ENCODE measurements at places on chromosomes 16 and 17.

DNA sequence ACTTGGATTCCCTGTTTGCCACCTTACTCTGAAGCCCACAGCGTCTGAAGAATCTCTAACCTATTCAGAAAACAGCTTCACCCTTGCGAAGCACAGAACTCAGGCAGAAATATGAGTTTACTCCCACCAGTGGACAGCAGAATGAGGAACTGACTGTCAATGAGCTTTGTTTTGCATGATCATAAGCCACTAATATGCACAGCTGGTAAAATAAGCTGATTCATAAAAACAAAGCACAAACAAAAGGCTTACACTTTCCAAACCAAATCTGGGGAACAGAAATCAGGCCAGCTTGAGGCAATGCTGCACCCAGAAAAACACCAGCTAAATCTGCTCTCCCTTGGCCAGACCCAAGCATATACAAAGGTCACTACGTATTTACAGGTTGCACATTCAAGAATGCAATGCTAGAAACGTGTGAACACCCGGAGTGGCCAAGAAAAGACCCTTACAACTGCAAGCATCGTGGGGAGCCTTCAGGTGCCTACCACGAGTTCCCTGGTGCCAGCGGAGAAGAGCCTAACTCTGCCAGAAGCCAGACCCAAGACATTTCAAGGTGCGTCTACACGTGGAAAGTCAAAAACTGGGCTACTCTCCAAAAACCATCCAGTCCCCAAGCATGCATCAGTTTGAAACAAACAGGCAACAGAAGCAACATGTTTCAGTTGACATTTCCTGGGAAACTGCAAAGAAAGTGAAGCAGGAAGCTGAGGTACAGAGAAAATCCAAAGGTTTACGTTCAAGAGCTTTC is 207.1 kb downstream of the ZFHX3 start:
- no peak for DNase-seq

GRCh38 chr16:9372934-9373890 is 281.8 kb downstream of the HAPSTR1 start:
- DNase-seq, result no peak

DNA sequence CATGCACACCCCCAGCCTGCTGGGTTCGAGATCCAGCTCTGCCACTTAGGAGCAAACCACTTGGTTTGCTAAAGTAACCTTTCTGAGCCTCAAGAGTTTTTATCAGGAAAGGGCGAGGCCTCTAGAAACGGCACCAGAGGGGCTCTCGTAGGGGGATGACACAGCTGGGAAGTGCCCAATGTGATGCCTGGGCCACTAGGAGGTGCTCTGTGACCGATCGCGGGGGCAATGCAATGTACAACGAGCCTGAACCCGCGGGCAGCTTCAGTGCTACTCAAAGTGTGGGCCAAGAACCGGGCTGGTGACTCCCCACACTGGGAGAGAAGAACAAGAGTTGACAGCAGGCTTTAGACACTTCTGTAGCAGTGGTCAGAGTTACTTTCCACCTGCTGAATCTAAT is 9.4 kb downstream of the C16orf89 start:
- peak; percentile 74 for DNase-seq

GRCh38 chr17:7932949-7933348 is 943 bp downstream of the CNTROB start:
- DNase-seq, result peak; percentile 57

DNA sequence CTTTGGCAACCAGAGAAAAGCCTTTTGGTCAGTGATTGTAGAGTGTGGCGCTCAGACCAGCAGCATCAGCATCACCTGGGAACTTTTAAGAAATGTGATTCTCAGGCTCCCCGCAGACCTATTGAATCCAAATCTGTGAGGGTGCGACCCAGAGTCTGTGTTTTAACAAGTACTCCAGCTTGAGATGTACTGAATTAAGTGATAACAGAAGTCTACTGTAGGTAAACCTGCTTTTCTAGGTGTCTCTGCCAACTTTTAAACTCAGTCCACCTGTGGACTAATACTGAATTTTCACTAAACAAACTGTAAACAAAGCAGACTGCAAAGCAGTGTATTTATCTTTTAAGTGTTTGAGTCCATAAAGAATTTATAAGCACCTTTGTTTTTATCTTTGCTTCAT is 43.6 kb downstream of the NUP93 start:
- DNase-seq, result no peak

GRCh38 chr17:68794636-68795434 is 160.4 kb downstream of the ABCA8 start:
- no peak for DNase-seq

DNA sequence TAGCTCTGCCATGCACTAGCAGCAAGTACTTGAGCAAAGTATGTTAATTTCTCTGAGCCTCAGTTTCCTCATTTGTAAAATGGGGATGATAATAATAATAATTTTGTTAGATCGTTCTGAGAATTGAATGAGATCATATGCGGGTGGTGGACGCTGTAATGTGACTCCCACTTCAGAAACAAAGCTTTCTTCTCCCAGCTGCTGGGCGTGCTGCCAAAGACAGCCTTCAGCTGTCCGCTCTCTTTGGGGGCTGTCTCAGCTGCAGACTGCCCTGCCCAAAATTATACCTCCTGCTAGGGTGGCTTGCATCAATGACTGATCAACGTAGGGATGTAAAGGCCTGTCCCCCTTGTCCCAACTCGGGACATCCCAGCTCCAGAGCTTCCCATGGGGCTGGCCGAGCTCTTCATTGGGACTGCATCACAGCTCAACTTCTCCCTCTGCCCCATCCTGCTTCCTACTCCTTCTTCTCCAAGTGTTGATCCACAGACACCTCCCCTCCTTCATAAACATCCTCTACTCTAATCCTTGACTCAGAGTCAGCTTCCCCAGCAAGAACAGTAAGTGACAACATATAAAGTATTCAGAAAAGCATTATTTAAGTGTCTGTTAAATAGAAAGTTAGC is 30.7 kb upstream of the CDH5 start:
- peak; percentile 53 for DNase-seq

- no peak for DNase-seq
Observed at GRCh38 chr16:56345406-56346050, 79.8 kb downstream of the AMFR start.

GRCh38 chr16:85067426-85067825 is 39.8 kb downstream of the KIAA0513 start:
- no peak for DNase-seq

GRCh38 chr16:77918809-77919707 is 103.3 kb upstream of the CLEC3A start:
- no peak for DNase-seq

DNA sequence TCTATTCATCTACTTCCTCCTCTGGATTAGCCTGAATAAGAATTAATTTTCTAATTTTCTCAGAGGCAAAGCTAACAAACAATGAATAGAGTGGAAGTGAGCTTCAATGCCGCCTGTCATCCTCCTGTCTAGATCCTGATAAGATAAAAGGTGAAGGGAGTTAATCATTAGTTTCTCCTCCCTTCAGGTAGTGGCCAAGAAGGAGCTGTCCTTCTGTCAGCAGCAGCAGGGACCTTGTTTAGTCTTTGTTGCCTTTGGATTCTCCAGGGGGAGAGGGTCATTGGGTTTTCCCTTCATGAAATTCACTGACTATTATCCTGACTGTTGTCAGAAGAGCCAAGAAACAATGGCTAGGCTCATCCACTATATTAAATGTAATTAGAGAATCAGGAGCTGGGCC is 420.2 kb upstream of the GOT2 start:
- no peak for DNase-seq

GRCh38 chr16:12468552-12468951 is 335.1 kb downstream of the CPPED1 start:
- no peak for DNase-seq

DNA sequence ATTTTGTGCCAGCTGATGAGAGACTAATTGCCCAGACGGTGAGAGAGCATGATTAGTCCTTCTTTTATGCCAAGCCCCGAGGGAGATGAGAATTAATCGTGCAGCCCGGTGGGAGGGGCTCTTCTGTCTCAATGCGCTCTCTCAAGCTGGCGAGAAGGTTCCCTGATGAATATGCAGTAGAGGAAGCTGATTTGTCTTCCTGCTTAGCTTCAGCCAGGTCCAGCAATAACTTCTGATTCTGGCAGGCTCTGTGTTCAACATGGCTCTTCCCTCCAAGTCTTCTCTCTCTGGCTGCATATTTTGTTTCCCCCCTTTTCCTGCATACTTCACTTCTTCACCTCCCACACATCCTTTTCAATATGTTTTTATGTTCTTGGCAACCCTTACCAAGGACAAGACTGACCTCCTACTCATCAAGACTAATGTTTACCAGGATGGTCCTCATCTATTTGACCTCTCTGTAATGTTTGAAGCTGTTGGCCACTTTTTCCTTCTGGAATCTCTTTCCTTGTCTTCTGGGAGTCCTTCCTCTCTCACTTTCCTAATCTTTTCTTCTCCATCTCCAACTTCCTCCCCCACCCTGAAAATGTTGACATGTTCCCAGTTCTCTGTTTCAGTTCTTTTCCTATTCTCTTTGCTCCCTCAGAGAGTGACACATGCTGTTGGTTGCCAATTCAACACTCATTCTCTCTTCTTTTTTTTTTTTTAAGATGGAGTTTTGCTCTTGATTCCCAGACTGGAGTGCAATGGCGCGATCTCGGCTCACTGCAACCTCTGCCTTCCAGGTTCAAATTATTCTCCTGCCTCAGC is 33.1 kb downstream of the ARL4D start:
- DNase-seq, result no peak

DNA sequence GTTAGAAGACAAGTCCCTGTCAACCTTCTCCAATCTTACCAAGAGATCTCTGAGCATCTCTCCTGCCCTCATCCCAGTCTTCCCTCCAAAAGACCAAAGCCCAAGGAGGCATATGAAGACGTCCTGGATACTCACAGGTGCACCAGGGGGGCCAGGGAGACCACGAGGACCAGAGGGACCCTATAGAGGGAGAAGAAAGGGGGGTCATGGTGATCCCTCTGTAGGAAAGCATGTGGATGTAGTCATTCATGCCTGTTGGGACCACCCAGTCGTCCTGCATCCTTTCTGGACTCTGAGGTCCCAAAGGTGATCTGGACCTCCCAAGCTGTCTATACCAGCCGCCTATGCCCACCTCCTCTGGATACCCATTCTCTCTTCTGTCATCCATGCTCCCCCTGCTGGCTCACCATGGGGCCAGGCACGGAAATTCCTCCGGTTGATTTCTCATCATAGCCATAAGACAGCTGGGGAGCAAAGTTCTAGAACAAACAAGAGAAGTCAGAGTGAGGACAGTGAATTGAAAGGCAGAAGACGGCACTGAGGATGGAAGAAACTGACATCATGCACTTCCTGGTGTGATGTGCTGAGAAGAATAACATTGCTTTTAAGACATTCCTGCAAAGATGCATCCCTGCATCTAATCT is 3.3 kb downstream of the COL1A1 start:
- peak; percentile 51 for DNase-seq

- DNase-seq, result no peak
Observed at GRCh38 chr17:42673266-42673884, 3.4 kb downstream of the PLEKHH3 start.

DNA sequence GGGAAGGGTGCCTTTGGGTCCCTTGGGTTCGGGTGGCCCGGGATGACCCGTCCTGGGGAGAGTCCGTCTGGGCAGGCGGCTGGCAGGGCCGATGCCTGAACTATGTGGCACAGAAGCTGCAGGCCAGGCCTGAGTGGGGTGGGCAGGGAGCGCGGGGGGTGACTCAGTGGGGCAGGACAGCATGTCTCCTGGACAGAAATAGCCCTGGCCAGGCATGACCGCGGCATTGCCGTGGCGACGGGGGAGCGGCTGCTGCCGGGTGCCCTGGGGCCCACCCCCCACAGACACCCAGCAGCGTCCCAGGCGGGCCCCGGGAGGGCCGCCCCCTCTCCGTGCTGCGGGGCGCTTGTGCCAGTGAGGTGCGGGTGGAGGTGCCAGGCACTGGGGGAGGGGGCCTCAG is 1.8 kb upstream of the C1QTNF8 start:
- DNase-seq, result no peak

DNA sequence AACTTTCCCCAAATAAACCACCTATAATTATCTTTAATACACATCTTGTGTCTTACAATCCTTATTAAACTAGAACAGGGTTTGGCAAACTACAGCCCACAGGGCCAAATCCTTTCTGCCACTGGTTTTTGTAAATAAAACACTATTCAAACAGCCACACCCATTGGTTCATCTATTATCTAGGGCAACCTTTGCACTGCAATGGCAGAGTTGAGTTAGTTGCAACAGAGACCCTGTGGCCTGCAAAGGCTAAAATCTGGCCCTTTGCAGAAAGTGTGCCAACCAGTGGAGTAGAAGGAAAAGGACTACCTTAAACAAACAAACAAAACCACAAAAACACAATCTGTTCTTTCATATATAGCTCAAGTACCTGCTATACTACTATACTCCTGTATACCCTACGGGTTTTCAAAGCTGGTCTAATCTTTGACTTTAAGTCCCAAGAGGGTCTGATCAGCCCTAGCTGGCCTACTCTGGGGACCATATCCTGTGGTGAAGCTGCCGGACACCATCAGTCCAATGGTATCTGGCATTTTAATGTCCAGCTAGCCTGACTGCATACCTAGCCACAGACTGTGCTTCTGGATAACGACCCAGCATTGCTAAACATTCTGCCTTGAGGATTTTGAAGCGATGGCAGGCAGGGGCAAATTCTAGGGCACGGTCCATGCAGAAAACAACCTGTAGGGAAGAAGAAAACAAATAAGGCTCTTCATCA is 23.3 kb downstream of the CNP start:
- DNase-seq, result no peak

- DNase-seq, result no peak
Observed at GRCh38 chr17:79339321-79339720, 264.7 kb downstream of the ENGASE start.

GRCh38 chr17:9381068-9381467 is 194.6 kb downstream of the STX8 start:
- no peak for DNase-seq

DNA sequence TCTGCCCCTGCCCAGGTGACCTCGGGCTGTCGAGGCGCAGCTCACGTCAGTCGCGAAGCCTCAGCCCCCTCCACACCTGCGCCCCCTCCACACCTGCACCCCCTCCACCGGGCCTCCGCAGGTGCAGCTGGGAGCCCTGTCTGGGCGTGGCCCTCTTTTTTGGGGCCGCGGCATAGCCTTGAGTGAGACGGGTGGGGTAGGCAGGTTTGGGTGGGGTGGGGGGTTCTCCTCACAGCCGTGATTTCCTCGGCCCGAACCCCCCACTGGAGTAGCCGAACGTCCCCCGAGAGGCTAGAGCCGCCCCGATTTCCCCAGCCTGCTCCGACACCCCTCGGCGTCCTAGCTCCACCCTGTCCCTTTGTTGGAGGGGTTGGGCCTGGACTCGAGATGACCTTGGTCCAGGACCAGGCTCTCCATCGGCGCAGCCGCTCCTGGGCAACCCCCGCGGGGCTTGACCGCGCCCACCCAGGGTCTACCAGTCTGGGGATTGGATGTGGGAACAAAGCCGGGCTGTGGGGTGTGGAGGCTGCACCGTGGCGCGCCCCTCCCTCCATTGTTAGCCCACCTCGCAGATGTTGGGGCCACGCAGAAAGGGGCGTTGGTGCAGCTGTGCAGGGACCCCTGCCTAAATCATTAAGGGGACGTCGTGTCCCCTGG is 626 bp downstream of the TUBB3 start:
- no peak for DNase-seq

- DNase-seq, result no peak
Observed at GRCh38 chr17:43308999-43309398, 75.2 kb upstream of the RNU2-1 start.

GRCh38 chr17:13016881-13017654 is 759 bp downstream of the ELAC2 start:
- no peak for DNase-seq

- no peak for DNase-seq
Observed at GRCh38 chr17:27257031-27257357, 36.9 kb upstream of the WSB1 start.
